Stimulated activated CD8-positive, alpha-beta memory T cell treated with anti-CD3 and anti-CD28 coated beads, Interleukin-2, amount 100 ng/mL, for 1 hour (primary cell): ENCODE measurements at places on chromosomes 11 and 22.

DNA sequence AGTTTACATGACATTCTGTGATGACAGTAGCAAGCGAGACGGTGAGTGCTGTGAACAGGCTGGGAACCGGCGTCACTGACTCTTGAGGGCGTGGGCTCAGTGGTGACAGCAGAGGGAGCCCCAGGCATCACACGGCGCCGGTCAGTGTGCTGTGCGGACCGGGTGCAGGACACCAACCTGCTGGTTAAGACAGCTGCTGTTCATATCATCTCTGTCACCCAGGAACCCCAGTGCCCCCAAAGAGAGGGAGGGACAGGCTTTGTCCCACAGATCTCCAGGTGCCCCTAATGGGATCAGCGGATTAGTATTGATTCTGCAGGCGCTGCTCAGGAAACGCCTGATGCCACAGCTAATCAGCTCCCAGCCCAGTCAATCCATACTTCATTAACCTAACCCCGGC is 18.4 kb downstream of the B3GAT1 start:
- DNase-seq = no peak

DNA sequence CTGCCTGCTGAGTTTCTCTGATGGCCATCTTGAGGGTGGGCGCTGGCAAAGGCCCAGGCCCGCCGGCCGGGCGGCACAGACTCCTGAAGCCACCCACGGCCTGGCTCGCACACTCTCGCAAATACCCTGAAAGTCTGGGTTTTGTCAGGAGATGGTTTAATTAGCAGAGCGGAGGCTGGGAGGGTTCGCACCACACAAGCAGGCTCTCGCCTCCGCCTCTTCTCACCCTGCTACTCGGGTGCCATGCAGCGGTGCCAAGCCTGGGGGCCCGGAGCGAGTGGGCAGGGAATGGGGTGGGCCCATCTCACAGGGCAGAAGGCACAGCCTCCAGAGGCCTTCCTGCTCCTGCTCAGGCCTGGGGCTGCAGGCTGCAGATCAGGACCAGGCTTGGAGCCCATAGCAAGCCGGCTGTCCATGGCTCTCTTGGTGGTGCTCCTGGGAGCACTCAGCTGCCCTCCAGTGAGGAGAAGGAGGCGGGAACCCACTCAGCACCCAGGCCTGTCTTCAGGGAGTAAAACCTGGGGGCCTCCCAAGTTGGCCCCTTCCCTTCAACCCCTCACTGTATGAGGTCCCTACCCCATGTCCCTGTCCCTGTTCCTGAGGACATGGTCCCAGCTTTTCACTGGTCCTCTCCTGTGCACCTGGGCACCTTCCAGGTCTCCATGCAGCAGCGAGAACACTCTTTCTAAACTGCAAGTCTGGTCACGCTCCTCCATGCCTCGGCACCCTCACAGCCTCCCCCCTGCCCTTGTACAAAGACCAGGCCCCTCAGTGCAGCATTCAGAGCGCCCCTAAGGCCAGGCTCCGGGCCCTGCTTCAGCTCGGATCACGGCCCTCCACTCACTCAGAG is 62.0 kb downstream of the FLRT1 start:
- DNase-seq = no peak

DNA sequence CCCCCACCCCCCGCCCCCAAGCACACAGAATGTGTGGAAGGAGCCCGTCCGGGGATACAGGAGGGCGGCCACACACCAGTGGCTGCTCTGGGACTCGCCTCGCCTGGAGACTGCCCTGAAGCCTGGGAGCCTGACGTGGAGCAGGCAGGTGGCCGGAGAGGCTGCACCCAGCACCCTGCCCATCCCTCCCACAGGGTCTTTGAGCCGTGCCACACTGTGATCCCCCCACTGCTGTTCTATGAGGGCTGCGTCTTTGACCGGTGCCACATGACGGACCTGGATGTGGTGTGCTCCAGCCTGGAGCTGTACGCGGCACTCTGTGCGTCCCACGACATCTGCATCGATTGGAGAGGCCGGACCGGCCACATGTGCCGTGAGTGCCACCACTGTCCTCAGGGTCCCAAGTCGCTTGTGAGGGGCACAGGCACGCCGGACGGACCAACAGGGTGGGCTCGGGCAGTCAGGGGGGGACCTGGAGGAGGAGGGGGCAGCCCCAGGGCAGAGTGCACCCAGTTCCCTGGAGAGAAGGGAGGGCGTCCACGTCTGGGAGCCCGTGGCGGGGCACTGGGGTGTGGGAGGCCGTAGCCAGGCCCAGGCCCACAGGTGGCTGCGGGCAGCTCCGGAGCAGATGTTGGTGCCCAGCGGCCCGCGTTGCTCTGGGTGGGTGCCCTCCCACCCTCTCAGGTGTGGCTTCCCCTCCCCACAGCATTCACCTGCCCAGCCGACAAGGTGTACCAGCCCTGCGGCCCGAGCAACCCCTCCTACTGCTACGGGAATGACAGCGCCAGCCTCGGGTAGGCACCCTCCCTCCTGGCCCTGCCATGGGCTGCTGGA is 27.0 kb upstream of the MUC5B start:
- no peak for DNase-seq

- peak; percentile 53 for DNase-seq
These were observed 59.2 kb downstream of the MED15 start for GRCh38 chr22:20566420-20567260.

- DNase-seq = no peak
These were observed 743.5 kb downstream of the BRD1 start for GRCh38 chr22:49084206-49084605.

GRCh38 chr11:118002010-118002540 is 15.9 kb downstream of the IL10RA start:
- no peak for DNase-seq

GRCh38 chr11:44775366-44775984 is 48.7 kb downstream of the TSPAN18 start:
- DNase-seq = peak; percentile 14

DNA sequence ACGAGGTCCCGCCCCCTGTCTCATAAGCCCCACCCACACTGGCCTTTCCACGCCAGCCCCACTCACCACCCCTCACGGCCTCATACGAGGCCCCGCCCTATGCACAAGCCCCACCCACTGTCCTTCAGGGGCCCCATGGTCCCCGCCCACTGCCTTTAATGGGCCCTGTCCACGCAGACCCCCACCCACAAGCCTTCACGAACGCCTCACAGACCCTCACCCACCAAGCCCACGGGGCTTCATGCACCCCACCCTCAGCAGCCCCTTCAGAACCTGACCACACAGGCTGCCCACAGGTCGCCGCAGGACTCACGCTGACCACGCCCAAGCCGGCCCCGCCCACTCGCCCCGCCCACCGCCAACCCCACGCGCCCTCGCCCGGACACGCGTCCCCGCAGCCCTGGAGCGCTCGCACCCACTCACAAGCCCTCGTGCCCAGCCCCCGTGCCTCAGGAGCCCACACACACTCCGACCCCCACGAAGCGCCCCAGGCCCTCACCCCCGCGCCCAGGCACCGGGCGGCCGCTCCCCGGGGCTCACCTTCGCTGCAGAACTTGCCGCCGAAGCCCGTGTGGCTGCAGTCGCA is 10.5 kb downstream of the NRXN2 start:
- no peak for DNase-seq

- DNase-seq = no peak
These were observed 500.5 kb downstream of the FAM181B start for GRCh38 chr11:82233201-82233600.
